ENCODE measurements at places on chromosomes 5 and 9. TPM values are rescaled to one million over a fixed set of nuclear protein-coding genes. Genes with fewer than 3 reads are reported as not detected.

DNA sequence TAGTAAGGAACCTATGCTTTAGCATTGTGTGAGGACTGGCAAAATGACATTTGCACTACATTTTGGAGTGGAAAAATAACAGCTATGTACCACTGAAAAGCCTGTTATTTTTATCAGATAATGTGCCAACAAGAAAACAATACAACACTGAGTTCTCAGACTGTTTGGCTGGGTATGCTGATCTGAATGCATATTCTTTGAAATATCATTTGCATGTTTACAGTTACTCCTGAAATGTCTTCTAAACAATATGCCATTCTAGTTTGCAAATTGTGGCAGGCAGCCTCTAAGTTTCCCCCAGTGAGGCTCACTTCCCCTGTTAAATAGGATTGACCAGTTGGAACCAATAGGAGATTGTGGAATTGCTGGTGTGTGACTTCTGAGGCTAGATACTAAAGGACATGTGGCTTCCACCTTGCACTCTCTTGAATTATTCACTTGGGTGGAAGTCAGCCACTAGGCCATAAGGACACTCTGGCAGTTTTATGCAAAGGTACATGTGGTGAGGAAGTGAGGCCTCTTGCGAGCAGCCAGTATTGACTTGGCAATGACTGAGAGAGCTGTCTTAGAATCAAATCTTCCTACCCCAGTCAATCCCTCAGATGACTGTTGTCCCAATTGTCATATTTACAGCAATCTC, 250.4 kb upstream of the PCSK5 start:
- no peak overlapping the region for H3K4me3 ChIP-seq
- no peak overlapping the region for H3K27ac ChIP-seq
- H3K36me3 ChIP-seq = no peaks in the 10 kb centered on the region

GRCh38 chr9:126647585-126648411, 34.1 kb downstream of the LMX1B start:
- H3K4me1 ChIP-seq = peaks cover 27% of the 10 kb centered on the region
- H3K27ac ChIP-seq = no peak overlapping the region

GRCh38 chr5:139272471-139273321, 20.8 kb upstream of the MATR3 start:
- no peaks in the 10 kb centered on the region for H3K27me3 ChIP-seq
- H3K36me3 ChIP-seq = peaks cover 32% of the 10 kb centered on the region
- no peak for DNase-seq
- peaks cover 47% of the 10 kb centered on the region for H3K4me1 ChIP-seq
- peak overlapping the region; percentile 96 for H3K4me3 ChIP-seq

DNA sequence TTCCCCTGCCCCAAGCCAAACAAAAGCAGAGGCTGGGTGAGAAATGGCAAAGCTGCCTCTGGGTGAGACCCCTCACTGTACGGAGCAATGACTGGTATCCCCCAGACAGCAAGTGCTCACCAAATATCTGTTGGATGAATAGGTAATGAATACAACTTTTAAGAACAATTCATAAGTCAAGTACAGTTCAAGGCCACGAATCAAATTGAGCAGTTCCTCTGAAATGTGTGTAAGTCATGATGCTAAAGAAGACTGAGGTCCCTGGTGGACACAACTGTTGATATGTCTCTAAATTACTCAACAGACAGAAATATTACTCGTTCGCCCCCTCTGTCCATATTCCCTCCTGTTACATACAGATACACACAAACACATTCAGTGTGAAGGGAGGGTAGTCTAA, 160.7 kb downstream of the GLIS3 start:
- H3K27ac ChIP-seq = no peak overlapping the region
- no peaks in the 10 kb centered on the region for H3K27me3 ChIP-seq
- no peak for DNase-seq
- H3K36me3 ChIP-seq = no peaks in the 10 kb centered on the region
- no peak overlapping the region for H3K4me3 ChIP-seq

FGD3 gene
- 1.7 TPM for total RNA-seq

GNE gene
- total RNA-seq = 8.9 TPM
